ENCODE measurements at places on chromosomes 5 and 9.

- peak; percentile 5 for DNase-seq
Observed at GRCh38 chr9:101139082-101139481, 110.6 kb downstream of the PLPPR1 start.

GRCh38 chr9:117377046-117377445 lies 37.8 kb downstream of the ASTN2 start:
- DNase-seq, result peak; percentile 1

GRCh38 chr9:123925819-123926218 lies 4.1 kb downstream of the DENND1A start:
- no peak for DNase-seq

GRCh38 chr5:124867137-124867704 lies 120.8 kb upstream of the ZNF608 start:
- DNase-seq, result no peak

DNA sequence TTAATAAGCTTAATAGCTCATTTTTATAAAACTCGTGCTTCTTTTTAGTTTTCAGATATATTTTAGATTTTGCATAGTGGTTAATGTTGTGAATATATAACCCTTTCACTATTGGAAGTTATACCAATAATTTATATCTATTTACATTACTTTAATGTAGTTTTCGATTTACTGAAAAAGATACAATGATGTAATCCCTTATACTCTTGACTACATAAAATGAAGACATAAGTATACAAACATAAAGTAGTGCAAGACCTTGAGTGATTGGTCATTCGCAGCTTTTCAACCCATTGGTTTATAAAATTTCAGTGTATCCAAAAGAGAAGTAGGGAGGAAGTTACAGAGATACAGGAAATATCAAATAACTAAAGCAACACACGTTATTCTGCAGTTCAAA lies 84.3 kb upstream of the GRHPR start:
- DNase-seq, result no peak
